NCI-H774 (cell line): ENCODE measurements at places on chromosomes 7 and 10.
A peak's percentile ranks its signal among the peaks of the same experiment; 100 is the strongest.

- DNase-seq, result no peak
Measured at GRCh38 chr10:97124211-97124610, 61.5 kb downstream of the SLIT1 start.

GRCh38 chr10:66538908-66539307 is 386.9 kb upstream of the LRRTM3 start:
- DNase-seq, result no peak

GRCh38 chr7:22587322-22587721 is 87.3 kb upstream of the STEAP1B start:
- DNase-seq, result no peak

DNA sequence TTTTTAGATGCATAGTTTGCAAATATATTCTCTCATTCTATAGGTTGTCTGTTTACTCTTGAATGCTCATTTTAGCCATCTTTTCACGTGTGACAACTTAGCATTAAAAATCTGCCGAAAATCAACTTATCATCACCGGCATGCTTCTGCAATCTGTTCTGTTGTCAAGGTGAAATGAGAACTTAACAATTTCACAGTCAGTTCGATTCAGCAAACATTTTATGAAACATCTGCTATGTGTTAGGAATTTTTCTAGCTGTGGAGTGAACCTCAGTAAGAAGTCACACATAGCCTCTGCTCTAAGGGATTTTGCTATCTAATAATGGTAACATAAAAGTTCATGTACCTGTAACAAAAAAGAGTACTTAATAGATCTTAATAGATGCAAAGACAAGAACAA is 256.1 kb downstream of the ZWINT start:
- no peak for DNase-seq

DNA sequence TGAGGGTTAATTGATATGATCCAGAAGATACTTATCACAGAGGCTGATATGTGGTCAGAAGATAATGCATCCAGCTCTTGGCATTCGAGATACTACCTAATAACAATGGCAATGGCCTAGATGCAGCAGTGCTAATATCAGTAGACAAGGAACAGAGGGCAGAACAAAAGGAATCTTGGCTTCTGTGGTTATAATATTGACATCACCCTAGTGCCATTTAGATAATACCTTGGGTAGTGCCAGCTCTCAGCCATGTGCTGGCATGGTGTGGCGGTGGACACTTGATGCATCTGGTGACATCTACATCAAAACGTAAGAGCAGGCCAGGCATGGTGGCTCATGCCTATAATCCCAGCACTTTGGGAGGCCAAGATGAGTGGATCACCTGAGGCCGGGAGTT is 101.8 kb downstream of the CALN1 start:
- DNase-seq, result no peak

DNA sequence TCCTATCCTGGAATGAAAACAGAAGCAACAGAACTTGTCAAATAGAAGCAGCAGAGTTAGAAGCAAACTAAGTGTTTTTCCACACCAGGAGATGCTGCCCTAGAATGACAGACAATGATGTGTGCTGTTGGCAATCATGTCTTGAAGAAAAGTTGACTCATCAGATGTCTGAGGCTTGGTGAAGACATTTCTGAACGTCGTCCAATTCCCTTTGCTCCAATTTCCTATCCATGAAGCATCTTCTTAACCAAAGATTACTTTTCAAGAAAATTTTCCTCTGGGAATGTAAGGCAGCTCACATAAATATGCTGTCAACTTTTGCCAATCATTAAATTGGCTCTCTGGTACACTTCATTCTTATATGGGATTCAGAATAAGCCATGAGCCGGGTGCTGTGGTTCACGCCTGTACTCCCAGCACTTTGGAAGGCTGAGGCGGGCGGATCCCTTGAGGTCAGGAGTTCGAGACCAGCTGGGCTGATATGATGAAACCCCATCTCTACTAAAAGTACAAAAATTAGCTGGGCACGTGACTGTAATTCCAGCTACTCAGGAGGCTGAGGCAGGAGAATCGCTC is 34.6 kb downstream of the MALSU1 start:
- no peak for DNase-seq

DNA sequence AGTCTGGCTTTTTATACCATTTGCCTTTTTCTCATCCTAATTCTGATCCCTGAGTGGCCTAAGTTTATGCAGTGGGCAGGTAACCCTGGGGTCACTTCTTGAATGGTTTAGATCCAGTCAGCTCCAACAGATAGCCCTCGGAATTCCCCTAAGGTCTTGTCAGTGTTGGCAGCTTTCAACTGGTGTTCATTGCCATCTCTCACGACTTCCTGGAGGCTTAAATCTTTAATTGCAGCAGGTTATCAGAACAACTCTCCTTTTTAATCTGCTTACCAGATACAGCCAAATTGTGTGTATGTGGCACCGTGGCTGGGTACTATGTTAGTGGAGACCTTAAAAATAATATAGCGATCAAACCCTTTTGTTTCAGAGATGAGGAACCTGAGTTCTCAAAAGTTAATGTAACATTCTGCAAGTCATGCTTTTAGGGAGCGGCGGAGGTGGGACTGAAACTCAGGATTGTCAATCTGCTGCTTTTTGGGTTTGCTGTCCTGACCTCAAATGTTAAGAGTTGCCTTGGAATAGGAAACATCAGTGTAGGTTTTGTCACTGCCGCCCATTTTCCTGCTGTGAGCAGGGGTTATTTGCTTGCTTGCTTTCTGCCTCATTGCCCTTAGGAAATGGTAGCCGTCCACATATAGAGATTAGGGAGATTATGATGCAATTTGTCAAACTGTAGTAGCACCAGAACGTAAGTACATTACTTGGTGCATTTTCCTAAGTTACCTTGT is 818 bp downstream of the DLD start:
- no peak for DNase-seq

GRCh38 chr7:151179946-151180345 is 7.1 kb downstream of the ASB10 start:
- DNase-seq, result no peak

DNA sequence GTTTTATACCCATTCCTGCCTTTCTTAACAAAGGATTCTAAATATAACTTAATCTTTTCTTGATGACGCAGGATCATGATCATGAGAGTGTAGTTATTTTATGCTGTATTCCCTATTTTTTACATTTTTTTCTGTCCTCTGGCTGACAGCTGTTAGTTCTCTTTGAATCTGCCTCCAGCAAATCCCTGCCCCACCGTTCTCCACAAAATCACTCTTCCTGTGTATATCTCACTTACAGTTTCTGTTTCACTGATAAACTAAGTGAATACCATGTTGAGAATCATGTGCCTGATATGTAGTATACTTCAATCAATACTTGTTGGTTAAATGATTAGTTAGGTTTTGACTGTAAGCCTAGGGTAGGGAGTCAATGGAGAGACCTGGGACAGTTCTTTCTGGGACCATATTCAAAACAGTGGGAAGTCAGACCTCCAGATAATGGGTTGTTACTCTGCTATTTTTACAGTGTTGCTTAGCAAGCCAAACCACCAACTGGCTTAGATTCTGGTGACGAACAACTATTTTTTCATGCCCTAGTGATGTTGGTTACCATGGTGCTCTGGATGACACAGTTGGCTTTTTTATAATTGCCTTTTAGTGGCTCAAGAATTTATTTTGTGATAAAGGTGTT is 12.8 kb downstream of the CNNM1 start:
- DNase-seq, result no peak

DNA sequence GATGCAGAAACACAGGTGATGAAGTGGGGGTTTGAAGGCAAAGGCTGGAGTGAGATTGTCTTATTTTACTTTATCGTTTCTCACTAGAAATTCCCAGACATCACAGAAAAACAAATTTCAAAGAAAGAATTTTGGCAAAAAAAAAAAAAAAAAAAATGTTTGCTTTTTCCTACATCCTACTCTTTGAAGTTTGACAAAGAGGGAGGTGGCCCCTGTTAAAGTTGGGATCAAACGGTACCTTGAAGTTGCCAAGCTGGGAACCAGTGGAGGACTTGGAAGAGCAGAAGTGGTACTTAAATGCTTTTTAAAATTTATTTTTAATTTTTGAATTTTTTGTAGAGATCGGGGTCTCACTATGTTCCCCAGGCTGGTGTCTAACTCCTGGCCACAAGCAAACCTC is 63.9 kb upstream of the KIF5B start:
- no peak for DNase-seq

GRCh38 chr7:150803161-150803860 is 2.7 kb downstream of the TMEM176A start:
- DNase-seq, result no peak

DNA sequence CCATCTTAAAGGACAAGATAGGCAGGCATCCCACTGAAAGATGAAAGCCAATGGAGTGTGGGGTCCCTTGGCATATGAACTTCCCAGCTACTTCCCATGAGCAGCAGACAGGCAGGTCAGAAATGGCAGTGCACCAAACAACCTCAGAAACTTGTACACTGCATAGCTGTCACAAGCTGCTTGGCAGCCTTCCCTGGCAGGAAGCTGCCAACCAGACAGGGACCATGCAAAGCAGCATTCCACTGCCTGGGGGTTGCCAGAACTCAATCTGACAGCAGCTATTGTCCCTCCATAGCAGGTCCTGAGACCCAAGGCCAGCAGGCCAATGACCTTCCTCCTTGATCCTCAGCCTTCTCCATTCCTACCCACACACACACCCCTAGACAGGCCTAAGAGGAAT is 139.5 kb downstream of the PLCE1 start:
- no peak for DNase-seq

DNA sequence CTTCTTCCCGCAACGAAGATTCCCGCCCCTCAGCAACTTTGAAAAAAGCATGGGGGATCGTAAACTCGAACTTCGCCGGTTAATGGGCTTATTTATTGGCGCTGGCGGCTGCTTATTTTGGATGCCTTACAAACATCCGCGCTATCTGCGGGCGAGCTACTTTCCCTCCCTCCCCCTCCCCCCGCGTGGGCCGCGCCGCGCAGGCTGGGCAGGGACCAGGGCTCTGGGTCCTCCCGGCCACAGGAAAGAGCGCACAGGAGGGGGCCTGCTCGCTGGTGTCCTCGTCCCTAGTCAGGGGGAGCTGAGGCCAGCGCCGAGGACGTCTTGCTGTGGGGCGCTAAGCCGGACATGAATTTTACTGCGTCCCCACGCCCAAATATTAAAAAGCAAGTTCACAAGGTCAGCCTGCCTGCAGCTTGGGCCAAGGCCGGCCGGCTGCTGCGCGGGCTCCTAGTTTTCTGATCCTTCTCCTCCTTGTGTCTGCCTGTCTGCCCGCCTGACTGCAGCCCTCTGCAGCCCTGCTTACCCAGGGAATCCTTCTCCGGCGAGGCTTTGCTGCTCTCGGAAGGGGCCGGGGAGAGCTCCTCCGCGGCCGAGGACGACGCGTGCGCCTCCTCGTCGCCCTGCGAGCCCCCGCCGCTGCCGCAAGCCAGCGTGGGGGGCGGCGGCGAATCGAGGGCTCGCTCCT is 1.2 kb downstream of the HOXA10 start:
- peak; percentile 11 for DNase-seq

DNA sequence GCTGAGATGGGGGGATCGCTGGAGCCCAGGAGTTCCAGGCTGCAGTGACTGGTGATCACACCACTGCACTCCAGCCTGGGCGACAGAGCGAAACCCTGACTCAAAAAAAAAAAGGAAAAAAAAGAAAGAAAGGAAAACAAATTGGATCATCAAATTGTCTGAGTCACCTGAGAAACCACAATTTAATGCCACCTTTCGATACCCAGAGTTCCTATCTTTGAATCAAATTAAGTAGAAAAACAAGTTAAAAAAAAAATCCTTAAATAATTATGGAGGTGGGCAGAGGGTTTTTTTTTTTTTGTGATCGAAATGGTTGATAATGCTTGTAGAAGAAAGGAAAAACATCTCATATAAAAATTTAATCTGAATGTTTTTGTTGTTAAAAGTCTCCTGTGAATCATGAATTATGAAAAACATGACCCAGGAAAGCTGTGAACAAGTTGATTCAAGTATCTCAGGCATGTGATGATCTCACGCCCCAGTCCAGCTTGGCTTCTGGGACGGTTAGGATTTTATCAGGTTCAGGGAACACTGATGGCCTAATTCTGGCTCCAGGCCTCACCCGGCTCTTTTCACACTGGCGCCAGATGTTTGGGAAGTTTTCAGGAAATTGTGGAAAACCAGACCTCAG is 25.3 kb upstream of the CUX1 start:
- no peak for DNase-seq

- DNase-seq, result no peak
Measured at GRCh38 chr7:31776616-31777015, 89.6 kb downstream of the PPP1R17 start.

DNA sequence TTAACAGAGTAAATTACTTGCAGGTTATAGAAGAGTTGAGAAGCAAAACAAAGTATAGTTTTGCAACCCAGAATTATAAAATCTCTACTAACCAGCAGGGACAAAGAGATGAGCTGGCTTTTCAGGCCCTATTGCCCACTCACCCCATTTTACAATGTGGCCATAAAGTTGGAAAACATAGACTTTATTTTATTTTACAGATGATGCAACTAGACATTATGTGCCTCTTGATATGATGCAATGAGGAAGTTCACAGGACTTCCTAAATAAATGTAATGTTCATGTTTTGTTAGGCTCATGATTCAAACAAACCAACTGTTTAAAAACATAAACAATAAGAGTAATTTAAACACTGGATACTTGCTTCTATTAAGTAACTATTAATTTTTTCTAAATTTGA is 141.1 kb upstream of the WNT16 start:
- no peak for DNase-seq

DNA sequence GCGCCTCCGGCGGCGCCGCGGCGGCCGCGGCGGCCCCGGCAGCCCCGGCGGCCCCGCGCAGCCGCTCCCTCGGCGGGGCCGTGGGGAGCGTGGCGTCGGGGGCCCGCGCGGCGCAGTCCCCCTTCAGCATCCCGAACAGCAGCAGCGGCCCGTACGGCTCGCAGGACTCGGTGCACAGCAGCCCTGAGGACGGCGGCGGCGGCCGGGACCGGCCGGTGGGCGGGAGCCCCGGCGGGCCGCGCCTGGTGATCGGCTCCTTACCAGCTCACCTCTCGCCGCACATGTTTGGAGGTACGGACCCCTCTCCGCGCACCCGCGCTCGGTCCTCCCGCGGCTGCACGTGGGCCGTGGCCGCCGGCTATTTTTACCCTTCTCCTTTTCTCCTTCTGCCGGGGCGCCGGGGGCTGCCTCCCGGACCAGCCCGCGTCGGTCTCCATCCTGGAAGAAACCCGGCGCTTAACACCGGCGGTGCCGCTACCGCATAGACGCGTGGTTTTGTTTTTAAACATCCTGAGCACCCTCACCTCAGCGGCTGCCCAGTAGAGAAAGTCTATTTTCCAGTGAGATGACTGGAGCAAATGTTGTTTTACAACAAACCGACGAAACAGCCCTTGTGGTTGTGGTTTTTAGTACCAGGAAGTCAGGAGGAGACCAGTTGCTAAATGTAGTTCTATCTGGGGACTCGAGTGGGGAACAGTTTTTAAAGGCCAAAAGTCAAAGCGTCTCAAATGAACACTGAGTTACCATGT is 1.3 kb downstream of the ZNRF2 start:
- peak; percentile 11 for DNase-seq

- no peak for DNase-seq
Measured at GRCh38 chr10:106355450-106355849, 809.1 kb downstream of the SORCS1 start.

DNA sequence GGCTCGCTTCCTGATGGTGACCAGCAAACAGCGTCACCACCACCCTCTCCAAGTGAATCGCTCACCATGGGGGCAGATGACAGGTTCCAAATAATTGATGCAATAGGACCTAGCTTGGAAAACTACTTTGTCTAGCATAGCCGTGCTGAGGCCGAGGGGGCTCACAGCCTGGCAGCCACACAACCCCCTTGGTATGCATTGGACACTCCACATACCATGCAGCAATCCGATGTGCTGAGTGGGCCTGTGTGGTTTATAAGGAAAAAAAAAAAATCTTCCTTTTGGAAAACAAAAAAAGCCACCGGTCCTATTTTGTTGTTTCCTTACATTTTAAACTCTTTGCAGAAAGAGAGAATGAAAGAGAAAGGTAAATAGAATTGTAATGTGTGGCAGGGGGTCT is 15.1 kb downstream of the GATA3 start:
- no peak for DNase-seq
